ENCODE measurements at places on chromosomes 3 and 15.

DNA sequence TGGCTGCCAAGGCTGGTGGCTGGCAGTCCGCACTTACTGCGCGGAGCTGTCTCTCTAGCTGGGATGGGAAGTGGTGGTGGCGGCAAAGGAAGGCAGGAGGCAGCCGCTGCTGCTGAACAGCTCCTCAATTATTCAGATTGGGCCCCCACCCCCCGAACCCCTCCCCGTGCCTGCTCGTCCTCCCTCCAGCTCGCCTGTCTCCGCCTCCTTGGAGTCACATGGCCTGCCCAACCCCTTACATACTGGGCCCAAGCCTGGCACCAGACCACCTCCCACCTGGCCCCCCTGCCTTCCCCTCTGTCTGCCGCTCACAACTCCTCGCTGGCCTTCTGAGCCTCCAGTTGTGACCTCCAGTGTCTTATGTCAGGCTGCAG lies at the start of gene SLC7A14:
TSS of gene SLC7A14 (minus strand) at position 139 of the 374 bp plus-strand sequence. CDS start 59,139 bp downstream, outside the sequence.
- DNase-seq = no peak

DNA sequence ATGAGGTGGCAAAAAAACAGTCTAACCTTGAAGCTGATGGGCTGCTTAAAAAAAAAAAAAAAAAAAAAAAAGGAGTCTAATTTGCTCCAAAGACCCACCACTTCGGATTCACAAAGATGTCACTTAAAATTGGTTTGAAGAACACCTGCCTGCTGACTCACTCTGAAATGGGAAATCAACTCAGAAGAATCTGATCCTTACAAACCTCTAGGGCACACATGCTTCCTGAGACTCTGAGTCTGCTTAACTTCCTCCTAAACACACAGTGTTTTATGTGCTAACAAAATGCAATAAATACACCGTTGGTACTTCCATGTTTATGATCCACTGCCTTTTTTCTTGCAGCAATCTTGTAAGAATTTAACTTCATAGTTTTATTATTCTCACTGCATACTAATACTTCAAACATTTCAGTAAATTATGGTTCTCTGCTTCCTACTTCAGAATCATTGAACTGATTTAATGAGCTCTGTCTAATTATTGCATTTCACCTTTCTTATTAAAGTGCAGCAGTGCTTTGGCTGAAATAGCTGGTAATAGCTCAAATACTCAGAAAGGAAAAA lies 73.0 kb upstream of the FRMD4B start:
- no peak for DNase-seq

DNA sequence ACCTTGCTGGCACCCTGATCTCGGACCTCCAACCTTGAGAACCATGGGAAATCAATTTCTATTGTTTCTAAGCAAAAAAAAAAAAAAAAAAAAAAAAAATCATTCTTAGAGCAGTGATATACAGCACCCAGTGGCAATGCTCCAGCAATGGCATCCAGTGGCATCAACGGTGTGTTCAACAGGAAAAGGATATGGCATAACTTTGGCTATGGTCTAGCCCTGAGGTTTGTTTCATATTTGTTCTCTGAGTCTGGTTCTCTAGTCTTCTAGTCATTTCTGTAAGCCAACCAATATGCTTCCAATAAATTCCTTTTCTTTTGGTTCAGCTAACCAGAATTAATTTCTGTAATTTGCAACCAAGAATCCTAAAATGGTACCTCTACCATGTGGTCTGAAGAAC lies 19.2 kb downstream of the DENND4A start:
- no peak for DNase-seq

- DNase-seq = peak; percentile 93
These were observed 35.6 kb upstream of the GYG1 start for GRCh38 chr3:148955544-148956346.

DNA sequence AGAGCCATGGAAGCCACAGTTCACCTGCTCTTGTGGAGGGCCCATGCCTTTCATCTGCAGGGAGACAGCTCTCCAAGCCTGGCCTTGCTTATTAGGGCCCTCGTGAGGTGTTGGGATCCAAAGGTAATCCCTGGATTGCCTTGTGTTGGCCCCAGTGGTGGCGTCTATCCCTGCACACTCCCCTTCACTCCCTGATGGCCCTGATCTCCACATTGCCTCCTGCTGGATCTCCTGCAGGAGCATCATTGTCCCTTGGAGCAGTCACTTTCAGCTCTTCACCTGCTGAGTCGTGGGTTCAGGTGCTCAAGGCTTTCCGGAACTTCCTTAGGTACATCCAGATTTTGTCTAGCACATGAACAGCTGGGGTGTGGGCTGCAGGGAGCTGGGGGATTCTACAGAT lies 7.0 kb downstream of the PPCDC start:
- DNase-seq = no peak

DNA sequence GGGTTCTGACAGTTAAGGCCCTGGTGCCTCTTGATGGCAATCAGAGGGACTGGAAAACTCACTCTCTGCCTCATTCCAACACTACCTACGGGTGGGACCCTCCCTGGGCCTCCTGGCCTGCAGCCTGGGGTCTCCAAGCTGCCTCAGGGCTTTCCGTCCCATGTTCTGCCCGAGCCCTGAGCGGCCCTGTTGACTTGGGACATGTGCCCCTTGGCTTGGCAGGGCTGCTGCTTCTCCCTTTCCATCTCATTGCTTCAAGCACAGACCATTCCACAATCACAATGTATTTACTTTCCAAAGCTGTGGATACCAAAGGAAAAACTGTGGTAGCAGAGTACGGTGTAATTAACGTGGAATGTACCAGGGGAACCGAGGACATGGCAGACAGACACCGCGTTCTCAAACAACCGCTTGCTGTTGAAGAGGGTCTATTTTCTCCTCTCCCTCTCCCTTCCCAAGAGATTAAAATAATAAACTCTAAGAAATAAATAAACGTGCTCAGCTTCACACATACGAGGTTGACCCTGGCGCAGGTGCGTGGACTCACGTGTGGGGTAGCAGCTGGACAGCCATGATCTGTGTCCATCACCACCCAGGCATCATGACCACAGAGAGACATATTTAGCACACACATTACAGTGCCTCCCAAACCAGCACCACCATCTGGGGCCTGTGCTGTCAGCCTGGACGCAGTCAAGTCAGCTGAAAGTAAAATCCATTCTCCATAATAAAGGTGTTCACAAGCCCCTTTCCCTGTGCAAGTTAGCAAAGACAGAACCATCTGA lies 172.0 kb downstream of the XXYLT1 start:
- no peak for DNase-seq

- DNase-seq = no peak
These were observed 28.9 kb downstream of the CSTA start for GRCh38 chr3:122353893-122354401.

GRCh38 chr3:81249540-81250029 lies 511.9 kb downstream of the GBE1 start:
- DNase-seq = no peak

- DNase-seq = no peak
These were observed 9.9 kb downstream of the AP3B2 start for GRCh38 chr15:82699726-82700125.

DNA sequence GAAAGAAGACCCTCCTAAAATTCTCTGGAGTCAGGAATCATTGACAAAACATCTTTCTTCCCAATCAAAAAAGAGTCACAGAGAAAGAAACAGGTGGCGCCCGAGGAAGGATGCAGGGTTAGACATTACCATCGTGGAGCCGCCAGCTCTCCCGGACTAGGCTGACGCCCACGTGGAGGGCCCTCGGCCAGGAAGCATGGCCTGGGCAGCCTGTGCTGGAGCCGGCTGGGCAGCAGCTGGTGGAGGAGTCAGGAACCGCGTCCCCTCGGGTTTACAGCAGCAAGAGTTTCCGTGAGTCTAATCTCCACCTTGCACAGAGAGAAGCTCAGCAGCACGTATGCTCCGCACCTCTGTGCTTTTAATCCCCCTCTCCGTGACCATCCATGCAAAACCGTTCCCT lies 533.7 kb upstream of the ATP11B start:
- no peak for DNase-seq

GRCh38 chr3:176935194-176935888 lies 261.9 kb downstream of the TBL1XR1 start:
- DNase-seq = no peak

- no peak for DNase-seq
These were observed 20.7 kb downstream of the PPP1R2 start for GRCh38 chr3:195522254-195523023.

- no peak for DNase-seq
These were observed 365.0 kb downstream of the NLGN1 start for GRCh38 chr3:173762501-173762900.

GRCh38 chr3:32706348-32707025 lies 21.5 kb downstream of the CNOT10 start:
- no peak for DNase-seq

DNA sequence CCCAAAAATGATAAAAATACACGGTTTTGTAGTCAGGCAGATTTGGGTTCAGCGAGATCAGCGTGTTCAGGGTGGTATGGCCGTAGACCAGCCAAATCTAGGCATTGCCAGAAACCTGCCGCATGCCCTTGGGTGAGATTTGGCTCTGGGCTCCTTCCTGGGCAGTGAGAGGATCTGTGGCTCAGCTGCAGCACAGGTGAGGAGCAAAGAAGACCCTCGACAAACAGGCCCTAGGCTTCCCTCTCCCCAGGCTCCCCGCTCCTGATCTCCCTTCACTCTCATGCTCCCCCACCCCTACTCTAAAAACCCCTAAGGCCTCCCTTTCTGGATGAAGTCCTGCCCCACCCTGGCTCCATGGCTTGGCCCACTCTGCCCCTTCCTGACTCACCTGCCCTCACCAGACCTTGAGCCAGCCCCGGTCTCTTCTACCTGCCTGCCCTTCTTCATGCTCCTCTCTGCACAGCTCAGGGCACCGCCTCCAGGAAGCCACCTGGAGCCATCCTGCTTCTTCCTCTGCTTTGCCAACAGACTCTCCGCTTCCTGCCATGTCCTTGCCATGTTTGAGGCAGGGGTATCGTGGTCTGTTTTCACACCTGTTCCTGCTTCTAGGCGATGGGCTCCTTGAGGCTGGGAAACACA lies 88.1 kb downstream of the CORO2B start:
- no peak for DNase-seq

DNA sequence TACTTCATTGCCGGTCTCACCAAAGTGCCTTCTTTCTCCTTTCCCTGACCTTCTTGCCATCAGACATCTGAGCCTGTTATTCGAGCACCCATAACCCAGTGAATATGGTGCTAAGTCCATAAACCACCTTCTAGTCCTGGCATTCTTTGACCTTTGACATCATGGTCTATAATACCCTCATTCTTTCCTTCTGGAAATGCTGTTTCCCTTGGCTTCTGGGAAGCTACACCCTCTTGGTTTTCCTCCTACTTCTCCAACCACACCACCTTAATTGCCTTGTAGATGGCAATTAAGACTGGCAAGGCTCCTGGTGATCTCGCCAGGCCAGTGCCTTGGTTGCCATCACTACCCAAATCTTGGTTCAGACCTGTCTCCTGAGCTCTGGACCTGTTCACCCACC lies 56.1 kb upstream of the TRAK1 start:
- DNase-seq = no peak

- DNase-seq = no peak
These were observed 90.1 kb downstream of the B3GALNT1 start for GRCh38 chr3:161014843-161015749.

DNA sequence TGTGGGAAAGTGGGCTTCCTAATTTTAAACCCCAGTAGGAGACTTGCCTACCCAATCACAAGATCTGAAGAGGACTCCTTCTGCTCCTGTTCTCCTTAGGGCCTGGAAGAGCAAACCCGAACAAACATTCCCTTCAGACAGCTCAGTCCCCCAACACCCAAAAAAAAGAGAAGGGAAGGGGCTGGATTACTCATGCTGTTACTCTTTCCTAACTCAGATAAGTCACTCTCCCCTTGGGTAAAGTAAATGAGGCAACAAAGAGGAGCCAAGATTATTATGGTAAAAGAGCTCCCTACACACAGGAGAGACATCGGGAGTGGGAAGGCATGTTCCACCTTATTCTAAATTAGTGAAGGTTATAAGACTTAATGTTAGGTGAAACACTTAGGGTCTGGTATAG lies 18.1 kb upstream of the LEKR1 start:
- DNase-seq = no peak

- DNase-seq = no peak
These were observed 596 bp upstream of the LIMD1 start for GRCh38 chr3:45593708-45594601.

DNA sequence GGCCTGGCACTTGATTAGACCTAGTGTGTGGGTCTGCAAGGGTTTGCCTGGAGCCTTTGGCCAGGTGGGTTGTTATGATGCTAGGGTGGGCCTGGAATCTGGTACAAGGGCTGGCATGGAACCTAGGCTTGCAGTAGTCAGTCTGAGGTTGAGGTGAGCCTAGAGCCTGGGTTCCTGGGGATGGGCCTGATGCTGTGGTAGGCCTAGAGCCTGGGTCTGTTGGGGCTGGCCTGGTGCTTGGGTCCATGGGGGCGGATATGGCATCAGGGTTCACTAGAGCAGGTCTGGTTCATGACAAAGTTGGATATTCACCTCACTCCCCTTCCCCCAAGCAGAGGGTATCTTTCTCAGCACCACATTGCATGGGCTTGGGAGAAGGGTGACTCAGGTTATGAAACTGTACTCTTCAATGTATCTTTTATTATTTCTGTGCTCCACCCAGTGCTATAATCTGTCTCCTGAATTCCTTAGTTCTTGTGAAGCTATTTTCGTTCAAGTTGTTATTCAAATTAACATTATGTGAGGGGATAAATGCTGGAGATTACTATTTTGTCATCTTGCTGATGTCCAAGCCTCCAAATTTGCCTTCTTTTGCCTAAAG lies 274.4 kb downstream of the NFKBIZ start:
- DNase-seq = no peak

DNA sequence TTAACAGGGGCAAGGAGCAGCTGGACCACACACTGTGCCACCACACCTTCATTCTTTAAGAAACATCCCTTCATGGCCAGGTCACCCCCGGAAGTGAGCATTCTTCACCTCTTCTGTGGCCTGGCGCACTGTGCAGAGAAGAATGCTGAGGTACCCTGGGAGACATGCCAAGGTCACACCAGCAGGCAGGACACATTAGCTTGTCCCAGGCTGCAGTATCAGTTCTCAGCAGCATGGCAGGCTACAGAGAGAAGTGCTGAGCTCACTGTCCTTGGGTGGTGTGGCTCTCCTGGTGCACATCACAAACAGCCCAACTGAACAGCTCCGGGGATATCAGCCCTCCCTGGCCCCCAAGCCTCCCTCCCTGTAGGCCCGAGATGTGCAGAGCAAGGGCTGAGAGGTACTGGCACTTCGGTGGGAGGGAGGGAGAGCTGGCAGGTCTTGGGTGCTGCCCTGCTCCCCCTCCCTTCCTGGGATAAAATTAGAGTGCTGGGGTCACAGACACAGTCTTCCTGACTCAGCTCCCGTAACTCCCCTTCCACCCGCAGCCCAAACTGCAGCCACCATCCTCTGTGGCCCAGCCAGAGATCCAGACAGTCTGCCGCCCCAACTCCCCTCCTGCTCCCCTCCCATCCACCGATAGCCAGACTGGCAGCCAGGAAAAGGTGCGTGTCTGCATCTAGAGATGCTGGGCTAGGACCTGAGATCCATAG lies 13.4 kb downstream of the SEMA7A start:
- DNase-seq = no peak

GRCh38 chr15:68972201-68973065 lies 42.1 kb upstream of the NOX5 start:
- no peak for DNase-seq

GRCh38 chr15:31605467-31605931 lies 278.9 kb downstream of the KLF13 start:
- DNase-seq = no peak
